ENCODE measurements at places on chromosomes 11 and 22.
A peak's percentile ranks its signal among the peaks of the same experiment; 100 is the strongest.

DNA sequence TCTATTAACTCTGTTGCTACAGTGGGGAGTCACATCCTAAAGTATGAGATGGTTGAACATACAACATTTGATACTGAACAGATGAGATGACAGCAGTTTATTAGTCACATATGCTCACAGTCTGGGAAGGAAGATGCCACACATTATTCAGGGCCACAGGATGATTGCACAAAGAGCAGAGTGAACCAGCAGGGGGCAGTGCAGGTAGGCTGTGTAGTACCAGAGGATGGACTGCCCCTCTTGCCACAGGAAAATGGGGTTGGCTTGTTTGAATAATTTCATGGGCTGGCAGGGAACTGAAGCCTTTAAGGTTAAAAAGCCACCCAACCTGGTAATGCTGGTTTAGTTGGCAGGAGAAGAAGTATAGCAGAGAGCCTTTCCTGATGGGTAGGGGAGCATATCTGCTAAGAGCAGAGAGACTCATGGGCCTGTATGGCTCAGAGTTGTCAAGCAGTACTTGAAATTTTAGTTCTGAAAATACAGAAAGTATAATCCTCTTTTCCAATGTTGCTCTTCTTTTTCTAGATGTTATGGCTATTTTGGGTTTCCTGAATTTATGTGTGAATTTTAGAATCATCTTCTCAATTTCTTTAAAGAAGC is 180.4 kb upstream of the B3GAT1 start:
- DNase-seq: peak; percentile 55

- no peak for DNase-seq
Measured at GRCh38 chr11:122851366-122851966, 13.2 kb downstream of the CRTAM start.

- DNase-seq: peak; percentile 16
Measured at GRCh38 chr11:10484461-10485180, 29.6 kb downstream of the AMPD3 start.

DNA sequence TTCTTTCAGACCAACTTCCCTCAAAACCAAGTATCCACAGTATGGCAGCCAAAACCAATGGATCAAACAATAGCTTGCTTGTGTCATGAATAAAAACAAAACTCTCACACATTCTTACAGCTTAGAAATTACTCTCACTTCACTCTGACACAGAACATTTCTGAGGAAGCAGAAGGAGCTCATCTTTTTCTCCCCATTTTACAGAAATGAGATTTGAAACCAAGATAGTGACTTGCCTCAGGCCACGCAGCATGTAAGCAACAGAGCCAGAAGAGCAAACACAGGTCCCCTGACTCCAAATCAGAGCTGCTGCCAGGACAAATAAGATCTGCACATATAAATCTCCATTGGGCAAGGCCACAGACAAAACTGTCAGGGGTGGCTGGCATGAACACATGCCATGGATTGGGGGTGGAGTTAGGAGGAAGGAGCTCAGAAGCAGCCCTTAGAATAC is 64.8 kb downstream of the RAB30 start:
- DNase-seq: no peak

- DNase-seq: peak; percentile 48
Measured at GRCh38 chr22:46071451-46072109, 78.7 kb upstream of the PPARA start.

DNA sequence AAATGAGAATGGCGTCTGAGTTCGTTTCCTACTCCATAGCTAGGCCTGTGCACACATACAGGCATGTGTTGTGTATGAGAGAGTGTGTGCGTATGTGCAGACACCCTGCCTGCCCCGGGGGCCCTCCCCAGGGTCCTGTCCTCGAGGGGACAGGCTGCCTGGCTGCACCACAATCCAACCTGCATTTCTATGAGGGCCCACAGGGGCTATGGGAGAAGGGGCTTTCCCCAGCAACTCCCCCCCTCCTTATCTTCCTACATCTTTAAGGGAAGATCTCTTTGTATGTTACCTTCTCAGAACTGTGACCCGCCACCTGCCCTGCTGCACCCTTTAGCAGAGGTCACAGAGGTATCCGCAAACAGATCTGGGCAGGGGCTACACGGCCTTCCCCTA is 14.9 kb downstream of the ADORA2A start:
- no peak for DNase-seq

GRCh38 chr11:92314499-92314898 is 89.9 kb downstream of the FAT3 start:
- no peak for DNase-seq

DNA sequence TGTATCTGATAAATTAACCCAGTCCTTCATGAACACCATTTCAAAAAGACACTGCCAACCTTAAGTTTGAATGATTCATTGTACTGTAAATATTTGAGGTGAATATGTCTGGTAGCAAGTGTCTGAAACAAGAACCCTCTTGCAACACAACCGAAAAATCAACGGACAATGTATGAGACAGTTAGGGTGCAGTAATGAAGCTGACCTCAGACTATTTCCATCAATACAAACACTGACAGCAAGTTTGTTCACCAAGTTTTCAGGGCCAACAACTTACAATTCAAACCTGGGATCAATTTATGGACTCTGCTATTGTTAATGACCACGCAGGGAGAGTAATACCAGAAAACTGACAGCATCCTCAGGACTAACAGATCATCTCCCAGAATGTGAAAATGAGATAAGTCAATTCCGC is 126.3 kb downstream of the CADM1 start:
- no peak for DNase-seq

DNA sequence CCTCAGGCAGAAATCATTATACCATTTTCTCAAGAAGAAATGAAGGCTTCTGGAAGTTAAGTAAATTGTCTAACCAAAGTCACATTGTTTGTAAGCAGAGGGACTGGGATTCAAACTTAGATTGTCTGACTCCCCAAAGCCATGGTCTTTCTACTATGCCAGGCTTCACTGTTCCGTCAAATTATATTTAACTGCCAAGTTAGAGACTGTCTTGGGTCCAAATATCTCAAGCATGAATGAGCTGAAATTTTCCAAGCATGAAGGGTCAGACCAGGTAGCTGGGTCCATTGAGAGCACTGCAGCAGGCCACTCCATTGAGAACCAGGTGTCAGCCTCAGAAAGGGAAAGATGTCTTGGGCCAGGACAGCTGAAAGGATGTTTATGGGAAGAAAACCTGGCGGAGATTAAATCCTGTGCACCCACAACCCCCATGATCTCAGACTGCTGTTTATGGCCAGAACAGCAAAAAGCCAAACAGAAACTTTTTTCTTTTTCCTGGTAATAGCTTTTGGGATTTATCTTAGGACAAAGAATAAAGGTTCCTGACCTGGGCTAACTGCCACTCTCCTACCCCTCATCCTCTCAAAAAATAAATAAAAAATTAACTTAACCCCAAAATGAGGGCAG is 612.3 kb downstream of the INSC start:
- no peak for DNase-seq

GRCh38 chr11:20208622-20209111 is 48.4 kb upstream of the DBX1 start:
- no peak for DNase-seq

GRCh38 chr11:134799386-134799785 is 387.3 kb upstream of the B3GAT1 start:
- no peak for DNase-seq

DNA sequence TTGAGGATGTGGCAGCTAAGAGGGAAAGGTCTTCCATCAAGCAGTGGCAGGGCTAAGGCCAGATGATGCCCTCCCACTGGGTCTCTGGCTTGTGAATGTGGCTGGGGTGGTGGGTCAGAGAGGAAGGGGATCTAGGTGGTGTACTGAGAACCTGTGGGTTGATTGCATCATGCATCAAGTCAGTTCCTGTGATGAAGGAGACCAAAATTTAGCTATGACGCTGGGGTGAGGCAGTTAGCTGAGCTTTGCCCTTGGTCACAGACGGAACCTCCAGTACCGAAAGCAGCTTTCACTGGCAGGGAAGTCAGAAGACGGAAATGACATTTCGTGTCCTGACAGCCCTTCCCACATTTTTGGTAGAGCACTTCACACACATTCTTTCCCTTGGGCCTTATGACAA is 20.7 kb downstream of the ATG16L2 start:
- no peak for DNase-seq

DNA sequence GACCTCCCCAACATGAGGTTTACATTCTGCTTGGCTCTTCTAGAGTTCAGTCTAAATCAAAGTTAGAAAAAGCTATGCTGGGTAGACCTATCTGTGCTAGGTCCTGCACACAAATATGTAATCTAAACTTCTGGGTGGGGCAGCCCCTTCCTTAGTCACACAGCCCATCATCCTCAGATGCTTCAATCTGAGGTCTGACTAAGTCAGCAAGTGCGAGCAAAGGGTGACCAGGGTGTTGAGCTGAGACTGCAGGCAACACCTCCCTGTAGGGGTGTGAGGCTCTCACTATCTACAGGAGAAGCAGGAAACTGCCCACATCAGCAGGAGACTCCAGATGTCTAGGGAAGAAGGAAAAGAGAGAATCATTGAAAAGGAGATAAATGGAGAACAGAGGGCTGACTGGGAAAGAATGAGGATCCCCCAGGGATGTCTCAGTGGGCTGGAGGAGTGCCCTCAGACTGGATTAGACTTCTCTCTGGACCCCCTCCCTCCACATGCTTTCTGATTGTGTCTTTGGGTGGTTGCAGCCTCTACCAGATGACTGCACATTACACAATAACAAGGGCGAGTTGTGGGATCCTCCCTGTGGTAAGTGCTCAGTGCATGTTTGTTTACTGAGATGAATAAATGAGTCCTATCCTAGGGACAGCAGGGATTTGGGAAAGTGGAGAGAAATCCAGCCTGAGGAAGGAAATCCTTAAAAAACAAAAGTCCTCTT is 266.2 kb upstream of the PLET1 start:
- DNase-seq: no peak

- no peak for DNase-seq
Measured at GRCh38 chr11:73137262-73137943, 4.7 kb downstream of the FCHSD2 start.

DNA sequence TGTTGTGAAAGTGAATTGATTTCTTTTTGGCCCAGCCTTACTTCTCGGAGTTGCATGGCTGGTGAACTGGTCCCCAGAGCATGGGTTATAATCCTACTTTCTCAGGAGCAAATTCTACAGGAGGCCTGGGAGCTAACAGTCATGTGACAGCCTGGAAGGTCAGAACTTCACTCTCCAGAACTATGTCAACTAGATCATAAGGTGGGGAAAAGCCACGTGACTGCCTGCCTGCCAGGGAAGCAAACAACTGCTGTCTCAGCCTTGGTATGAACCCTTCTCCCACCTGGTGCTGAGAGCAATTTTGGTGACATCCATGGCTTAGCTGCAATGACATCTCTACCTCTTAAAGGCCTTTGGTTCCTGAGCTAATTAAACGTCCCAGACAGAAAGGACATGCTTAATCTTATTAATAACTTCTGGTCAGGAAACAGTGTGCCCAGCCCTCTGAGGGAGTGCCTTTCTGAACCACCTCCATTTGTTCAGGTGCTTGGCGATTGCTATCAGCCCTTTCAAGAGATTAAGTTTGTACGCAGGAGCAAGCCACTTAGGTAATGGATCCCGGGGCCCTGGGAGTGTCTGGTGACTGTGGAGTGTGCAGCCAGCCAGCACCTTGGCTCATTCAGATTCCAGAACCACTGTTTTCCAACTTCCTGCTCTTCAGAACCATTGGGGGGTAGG is 1.4 kb upstream of the CREB3L1 start:
- DNase-seq: no peak

DNA sequence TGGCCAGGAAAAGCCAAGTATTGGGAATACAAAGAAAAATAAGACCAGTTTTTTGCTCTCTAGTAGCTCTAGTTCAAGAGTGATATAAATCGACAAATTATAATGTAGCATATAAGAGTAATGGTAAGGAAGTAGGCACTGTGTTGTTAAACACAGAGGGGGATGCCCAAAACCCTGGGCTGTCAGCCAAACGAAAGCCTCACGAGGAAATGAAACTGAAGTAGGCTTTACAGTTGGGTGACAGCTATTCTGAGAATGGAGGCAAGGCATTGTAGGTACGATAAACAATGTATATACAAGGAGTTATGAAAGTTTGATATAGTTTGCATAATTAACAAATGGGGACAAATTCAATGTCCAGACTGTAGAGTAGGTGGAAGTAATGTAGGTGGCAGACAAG is 176.4 kb downstream of the FAM181B start:
- DNase-seq: no peak

DNA sequence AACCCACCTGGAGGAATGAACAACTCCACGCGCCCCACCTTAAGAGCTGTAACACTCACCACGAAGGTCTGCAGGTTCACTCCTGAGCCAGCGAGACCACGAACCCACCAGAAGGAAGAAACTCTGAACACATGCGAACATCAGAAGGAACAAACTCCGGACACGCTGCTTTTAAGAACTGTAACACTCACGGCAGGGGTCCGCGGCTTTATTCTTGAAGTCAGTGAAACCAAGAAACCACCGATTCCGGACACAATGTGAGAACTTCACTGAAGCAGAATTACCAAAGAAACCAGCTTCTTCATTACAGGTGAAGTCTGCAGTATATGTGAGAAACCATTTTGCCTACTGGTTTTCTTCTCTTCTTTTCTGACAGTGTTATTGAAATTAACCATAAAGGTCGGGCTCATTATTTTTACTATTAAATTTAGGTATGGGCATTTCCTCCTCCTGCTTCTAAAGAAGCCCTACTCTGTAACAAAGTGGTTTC is 303.0 kb downstream of the KCNA4 start:
- DNase-seq: no peak

DNA sequence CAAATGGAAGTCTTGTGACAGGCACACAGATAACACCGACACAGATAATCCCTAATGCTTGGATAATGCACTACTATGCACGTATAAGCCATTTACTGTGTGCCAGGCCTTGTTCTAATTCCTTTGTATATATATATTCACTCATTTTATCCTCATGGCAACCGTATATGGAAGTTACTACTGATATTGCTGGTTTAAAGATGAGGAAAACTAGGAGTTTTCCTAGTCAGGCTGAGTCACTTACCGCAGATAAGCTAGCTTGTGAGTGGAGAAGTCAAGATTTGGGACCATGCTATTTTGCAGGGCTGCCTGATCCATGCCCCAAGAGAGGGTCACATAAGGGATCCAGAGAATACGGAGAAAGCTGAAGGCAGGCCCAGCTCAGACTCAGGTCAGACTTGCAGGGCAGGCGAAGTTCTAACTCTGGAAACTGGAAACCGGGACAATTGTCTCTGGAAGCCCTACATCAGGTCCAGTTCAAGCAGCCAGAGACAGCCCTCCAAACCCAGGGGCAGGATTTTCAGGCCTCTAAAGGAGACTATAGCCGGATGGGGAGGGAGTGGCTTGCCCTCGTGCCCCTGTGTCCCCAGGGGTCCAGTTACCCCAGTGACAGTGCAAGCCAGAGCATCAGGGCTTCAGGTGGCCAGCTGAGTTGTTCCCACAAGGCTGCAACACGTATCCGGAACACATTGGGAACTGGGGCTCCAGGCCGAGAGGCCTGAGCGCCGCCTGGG is 534.8 kb downstream of the INSC start:
- no peak for DNase-seq

- no peak for DNase-seq
Measured at GRCh38 chr11:1354125-1354938, 35.4 kb upstream of the BRSK2 start.

GRCh38 chr22:48849963-48850657 is 977.6 kb downstream of the BRD1 start:
- DNase-seq: no peak

GRCh38 chr11:828506-829175 is 922 bp downstream of the CRACR2B start:
- no peak for DNase-seq

Data from activated CD4-positive, CD25-positive, alpha-beta regulatory T cell treated with anti-CD3 and anti-CD28 coated beads, Interleukin-2, amount 50 U/mL, for 72 hours (primary cell).